ENCODE measurements at places on chromosomes 1 and 21.

- DNase-seq: no peak
These were observed 240.2 kb downstream of the ATG4C start for GRCh38 chr1:63024132-63024531.

DNA sequence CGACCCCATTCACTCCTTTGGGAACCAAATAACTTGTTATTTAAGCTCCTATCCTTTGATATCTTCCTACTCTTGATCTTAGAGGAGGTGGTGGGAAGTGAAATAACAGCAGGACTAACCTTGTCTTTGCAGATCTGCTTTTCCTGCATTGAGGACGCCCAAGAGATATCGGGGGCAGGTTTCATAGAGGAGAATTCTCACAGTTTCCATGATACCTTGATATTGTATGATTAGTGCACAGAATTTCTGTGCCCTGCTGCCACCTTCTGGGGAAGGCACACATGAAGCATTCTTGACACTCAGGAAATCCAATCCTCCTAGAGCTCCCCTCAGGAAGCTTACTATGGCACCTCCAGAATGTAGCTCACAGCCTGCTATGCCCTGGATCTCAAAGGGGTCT lies 1.6 kb downstream of the CD1B start:
- DNase-seq: no peak

DNA sequence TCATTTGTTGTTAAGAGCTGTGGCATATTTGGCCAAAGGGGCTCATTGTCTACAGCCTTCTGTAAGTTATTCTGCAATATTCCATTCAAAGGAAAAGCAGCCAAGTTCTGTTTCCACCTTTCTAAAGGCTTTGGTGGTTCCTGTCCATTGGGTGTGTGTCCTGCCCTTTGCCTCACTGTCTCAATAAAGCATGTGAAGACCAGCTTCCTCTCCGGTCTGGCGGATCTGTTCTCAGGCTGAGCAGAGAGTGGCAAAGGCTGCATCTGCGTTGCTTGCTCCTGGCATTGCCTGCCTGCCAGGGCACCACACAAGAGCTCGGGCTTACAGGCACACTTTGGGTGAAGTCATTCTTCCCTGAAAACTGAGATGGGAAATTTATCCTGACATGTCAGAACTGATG lies 34.9 kb downstream of the ST6GALNAC3 start:
- no peak for DNase-seq

GRCh38 chr1:82614090-82614489 lies 813.4 kb downstream of the ADGRL2 start:
- no peak for DNase-seq
